ENCODE measurements at places on chromosomes 6 and 20.

GRCh38 chr20:61953037-61954021 is 112.4 kb downstream of the TAF4 start:
- no peak for DNase-seq

DNA sequence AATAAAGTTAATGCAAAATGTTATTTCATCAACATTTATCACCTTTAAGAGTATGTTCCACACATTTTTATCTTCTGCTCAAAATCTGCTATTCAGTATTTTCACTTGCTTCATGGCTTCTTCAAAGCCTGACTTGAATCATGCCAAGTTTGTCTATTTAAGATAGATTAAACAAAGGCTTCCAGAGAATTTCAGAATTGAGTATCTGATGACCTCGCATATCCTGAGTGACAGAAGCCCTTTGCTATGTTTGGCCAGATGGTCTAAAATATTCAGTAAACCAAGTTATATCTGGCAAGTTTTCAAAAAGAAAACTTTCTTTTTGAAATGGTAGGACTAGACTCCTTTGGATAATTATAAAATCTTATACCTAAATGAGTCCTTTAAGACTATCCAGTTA is 348.9 kb upstream of the KCNQ5 start:
- no peak for DNase-seq

GRCh38 chr6:119858901-119859300 is 509.3 kb upstream of the MAN1A1 start:
- no peak for DNase-seq

DNA sequence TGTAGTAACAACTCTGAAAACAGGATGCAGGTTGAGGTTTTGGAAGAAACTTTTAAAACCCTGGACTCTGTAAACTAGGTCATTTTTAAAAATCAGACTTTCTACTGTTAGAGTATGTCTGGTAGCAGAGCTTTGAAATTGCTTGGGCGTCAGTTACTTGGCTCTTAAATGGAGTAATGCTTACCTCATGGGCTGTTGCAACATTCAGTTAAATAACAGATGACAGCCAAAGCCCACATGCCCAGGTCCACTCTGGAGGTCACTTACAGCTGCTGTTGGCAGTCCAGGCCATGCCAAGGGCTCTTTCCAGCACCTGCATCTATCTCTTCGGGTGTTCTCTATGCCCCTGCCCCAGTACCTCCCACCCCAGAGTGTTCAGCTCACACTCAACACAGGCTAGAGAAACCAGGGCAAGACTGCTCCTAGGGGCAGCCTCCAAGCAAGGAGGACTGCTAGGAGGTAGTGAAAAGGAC is 96.4 kb downstream of the BANF2 start:
- DNase-seq, result no peak

DNA sequence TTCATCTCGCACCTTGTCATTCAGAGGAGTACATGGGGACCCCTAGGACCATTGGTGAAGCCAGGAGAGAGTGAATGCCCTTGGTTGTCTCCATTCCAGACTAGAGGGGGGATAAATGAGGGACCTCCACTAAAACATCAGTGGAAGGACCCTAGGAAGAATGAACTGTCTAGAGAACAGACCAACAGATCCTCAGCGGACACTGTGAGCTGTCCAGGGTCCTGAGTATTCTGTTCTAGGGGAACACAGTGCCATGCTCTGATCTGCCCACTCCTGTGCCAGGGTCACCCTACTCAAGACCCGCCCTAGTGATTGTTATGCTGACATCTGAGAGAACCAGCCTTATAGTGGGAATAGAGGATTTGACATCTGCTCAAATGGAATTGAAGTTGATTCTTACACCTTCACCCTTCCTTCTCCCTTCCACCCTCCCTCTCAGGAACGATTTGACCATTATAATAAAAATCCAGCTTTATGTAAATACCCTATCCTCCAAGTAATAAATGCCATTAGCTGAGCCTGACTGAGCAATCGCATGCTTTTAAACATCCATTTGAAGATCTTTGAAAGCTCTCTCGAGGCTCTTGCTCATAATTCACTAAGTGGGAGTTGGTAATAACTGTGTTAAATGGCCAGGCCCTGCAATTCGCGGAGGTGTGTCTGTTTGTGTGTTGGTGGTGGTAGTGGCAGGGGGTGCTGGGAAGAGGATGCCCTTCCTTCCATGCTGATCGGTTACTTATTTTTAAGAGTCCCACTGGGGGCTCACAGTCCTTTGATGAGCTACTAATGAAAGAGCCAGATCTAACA is 43.6 kb upstream of the SLC32A1 start:
- DNase-seq, result peak; percentile 15

DNA sequence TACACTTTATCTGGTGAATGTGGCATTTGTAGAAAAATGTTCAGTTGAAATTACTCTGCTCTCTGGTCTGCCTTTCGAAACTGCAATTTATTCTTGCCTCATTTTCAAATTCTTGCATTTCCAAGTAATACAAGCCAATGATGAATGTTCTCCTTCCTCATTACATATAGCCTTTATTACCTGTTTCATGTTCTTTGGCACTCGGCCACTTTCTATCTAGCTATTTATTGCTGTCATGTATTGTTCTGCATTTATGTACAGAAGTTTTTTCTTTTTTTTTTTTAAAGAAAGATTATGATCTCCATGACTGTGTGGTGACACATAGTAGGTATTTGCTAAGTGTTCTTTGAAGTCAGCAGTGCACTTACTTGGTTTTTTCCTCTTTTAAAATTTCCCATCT is 261.4 kb downstream of the ZFAND3 start:
- DNase-seq, result no peak

- DNase-seq, result no peak
These were observed 113.0 kb upstream of the CST7 start for GRCh38 chr20:24836041-24836533.

- DNase-seq, result no peak
These were observed 20.9 kb downstream of the FKBP1A start for GRCh38 chr20:1371830-1372539.

DNA sequence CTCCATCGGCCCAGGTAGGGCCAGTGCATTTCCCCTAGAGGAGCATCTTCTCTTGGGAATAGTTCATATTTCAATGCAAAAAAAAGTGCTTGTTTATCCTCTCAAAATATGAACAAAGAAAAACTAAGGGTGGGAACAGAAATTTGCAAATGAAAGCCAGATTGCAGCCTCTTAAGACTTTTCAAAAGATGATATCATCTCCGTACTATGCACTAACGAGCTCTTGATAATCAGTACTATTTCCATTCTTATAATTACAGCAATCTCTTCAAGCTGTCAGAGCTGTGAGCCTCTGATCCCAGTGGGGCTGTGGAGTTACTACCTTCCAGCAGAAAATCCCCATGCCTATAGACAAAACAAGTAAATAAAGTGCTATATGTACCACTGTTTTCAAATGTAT is 77.1 kb downstream of the SOD2 start:
- no peak for DNase-seq

DNA sequence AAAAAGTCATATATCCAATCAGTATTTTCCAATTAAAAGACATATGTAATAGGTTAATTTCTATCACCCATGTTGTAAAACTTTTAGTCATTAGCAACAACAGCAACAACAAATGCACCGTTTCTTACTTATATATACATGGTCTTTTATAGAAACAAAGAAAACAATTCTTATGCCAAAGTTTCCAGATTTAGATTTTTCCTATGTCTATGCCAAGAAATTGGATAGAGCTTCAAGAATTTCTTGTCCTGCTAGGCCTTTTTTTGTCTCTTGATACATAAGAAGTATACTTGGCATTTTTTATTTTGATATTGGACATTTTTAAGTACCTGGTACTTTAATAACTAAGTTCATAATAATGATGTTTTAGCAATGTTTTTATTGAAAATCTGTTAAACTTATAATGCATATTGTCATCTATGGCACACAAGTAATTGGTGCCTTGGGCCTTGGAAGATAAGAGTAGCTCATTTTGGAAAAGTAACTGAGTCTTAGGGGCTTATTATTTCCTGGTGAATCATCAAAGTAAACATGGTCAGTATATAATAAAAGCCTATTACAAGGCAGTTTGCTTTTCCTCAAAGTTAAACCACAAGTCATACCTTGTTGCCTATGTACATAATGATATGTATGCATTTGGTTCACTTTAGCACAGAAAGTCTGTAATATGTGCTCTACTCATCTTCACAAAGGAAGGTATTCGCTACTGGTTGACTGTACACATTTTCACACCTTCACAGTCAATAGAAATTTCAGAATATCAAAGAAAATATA is 10.1 kb upstream of the FRK start:
- no peak for DNase-seq

GRCh38 chr20:46559001-46559400 is 8.5 kb upstream of the OCSTAMP start:
- no peak for DNase-seq

DNA sequence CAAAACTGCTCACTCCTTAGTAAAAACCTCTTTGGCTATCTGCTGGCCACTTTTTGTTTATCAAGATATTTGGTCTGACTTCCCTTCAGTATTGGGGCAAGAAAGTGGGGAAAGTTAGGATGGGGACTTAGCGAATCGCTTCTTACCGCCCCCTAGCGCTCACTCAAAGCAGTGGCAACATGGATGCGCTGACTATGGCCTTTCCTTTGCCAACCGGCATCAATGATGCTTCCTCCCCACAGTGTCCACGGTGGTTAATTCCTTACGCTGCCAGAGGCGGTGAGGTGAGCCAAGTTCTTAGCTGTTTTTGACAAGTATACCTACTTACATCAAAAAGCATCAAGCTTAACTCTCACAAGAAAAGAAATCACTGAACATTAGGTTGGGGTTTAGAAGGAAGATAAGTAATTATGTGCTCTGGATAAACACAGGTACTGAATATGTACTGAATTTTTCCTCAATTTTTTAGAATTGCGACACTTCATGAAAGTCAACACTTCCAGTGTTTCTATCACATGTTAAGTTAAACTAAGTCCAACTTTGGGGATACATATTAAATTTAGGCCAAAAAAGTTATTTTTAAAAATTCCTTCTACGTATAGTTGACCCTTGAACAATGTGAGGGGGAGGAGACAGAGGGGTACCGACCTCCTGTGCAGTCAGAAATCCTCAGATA is 86.7 kb downstream of the GMDS start:
- DNase-seq, result no peak

DNA sequence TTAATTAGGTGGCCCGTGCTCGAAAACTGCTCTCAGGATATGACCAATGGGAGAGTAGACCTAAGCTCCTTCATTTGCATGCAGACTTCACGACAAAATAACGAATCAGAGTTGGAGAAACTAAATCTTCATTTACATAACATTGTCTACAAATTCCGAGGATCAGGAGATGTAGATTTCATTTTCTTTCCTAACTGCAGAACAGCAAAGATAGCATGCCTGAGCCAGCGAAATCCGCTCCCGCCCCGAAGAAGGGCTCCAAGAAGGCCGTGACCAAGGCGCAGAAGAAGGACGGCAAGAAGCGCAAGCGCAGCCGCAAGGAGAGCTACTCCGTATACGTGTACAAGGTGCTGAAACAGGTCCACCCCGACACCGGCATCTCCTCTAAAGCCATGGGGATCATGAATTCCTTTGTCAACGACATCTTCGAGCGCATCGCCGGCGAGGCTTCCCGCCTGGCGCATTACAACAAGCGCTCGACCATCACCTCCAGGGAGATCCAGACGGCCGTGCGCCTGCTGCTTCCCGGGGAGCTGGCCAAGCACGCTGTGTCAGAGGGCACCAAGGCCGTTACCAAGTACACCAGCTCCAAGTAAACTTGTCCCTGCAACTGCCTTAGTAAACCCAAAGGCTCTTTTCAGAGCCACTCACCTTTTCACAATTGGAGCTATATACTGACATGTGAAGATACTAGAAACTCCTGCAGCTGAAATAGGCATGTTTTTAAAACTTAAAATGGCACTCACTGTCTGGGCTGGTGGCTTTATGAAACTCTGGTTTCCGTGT is 96.5 kb downstream of the HFE start:
- peak; percentile 31 for DNase-seq

GRCh38 chr6:30042476-30042875 is 18.6 kb upstream of the POLR1H start:
- DNase-seq, result no peak

- DNase-seq, result no peak
These were observed 23.2 kb downstream of the PLCB1 start for GRCh38 chr20:8155229-8155628.

DNA sequence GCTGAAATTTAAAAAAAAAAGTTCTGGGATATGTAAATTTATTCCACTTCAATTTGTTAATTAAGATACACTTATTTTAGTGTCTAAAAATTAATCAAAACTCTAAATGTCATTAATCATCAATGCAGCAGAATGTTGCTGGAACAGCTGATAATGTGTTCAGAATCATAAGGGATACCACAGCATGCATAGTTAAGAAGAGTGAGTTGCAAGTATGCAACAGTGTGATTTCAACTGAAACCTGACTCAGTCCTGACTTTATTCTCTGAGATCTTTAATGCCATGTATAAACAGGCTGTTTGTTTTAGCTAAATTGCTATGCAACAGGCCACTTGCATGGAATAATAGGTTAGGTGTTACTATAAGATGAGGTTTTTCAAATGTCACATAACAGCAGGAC is 1.4 kb downstream of the GRIK2 start:
- no peak for DNase-seq

- no peak for DNase-seq
These were observed 4.4 kb downstream of the PNRC1 start for GRCh38 chr6:89084954-89085353.

- DNase-seq, result no peak
These were observed 12.3 kb downstream of the HLA-G start for GRCh38 chr6:29839917-29840316.

GRCh38 chr20:60281295-60281694 is 323.1 kb downstream of the CDH26 start:
- DNase-seq, result no peak

- DNase-seq, result no peak
These were observed 240.4 kb downstream of the PRL start for GRCh38 chr6:22056398-22056797.

GRCh38 chr6:169213814-169214520 is 39.7 kb downstream of the THBS2 start:
- no peak for DNase-seq

DNA sequence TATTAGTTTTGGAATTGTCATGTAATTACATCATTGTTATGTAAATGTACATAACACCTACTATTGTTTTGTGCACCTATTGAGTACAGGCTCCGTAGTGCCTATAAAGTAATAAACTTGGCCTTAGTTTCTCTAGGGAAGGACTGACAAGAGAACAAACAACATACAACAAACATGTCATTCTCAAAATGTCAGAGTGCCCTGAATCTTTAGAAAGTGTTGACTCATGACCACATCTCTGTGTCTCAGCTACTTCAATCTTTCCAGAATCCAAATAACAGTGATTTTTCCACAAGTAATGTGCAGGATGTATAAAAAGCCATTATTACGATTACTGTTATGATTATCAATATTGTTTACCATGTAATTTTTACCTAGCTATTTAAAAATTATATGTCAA is 17.2 kb downstream of the LAMP5 start:
- DNase-seq, result no peak

- DNase-seq, result no peak
These were observed 467.2 kb upstream of the ZNF337 start for GRCh38 chr20:26163890-26164289.

- no peak for DNase-seq
These were observed 1.4 kb downstream of the NFS1 start for GRCh38 chr20:35697696-35698297.

GRCh38 chr20:25117990-25118389 is 36.0 kb upstream of the VSX1 start:
- DNase-seq, result no peak

Data from activated CD4-positive, alpha-beta T cell treated with anti-CD3 and anti-CD28 coated beads, Interleukin-2, amount 50 U/mL, for 1 hour (primary cell).